H4 (cell line): ENCODE measurements at places on chromosomes 6 and 20. TPM values are rescaled to one million over a fixed set of nuclear protein-coding genes. Genes with fewer than 3 reads are reported as not detected.

The AGPAT1 gene
- 45.6 and 51.3 TPM in 2 replicates for total RNA-seq

The SEL1L2 gene
- total RNA-seq, result not detected in 2 replicates

The GMPR gene
- total RNA-seq, result 8.9 and 11.5 TPM in 2 replicates

DNA sequence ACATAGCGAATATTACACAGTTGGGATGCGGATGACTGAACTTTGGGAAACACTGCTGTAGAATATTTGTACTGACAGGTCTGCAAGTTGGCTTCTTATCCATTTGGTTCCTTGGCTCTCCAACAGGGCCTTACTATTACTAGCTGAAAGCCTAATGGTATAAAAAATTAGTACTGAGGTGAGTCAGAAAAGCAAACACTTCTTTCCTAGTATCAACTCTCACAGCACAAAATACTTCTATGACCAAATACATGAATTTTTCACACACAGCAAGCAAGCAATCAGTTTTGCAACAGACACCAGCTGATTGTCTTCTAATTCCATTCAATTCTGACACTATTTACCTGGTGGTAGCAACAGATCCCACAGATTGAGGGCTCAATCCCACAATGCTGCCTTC is 168.3 kb downstream of the COL9A1 start:
- no peak for DNase-seq

The TINAG gene
- total RNA-seq, result not detected in 2 replicates

DNA sequence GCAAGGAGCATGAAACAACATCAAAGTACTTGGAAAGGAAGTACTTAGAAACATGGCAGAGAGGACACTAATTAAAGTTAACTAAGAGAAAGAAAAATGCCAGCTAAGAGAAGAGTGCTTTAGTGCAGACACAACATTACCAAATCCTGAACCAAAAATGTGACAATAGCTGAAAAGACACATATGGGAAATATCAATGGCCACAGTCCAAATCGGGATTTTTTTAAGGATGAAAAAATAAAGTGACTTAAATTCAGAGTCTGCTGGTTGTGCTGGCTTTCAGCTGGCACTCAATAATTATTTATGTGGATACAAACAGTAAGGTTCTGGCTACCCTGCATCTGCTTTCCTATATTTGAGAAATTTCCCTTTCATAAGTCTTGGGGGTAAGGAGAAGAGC is 12.6 kb upstream of the DST start:
- DNase-seq, result no peak

DNA sequence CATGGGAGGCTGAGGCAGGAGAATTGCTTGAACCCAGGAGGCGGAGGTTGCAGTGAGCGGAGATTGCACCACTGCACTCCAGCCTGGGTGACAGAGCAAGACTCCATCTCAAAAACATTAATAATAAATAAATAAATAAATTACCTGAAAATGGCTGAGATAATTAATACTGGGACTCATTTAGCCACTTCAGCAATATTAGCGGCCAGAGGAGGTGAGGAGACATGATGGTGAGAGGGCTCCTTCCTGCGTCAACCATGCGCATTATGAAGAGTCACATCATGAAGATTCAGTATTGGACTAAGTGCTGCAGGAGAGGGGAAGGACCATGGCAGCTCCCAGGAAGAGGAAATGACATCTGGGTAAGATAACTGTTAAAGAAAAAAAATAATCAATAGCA is 2.9 kb upstream of the PYGB start:
- no peak for DNase-seq

The PRPH2 gene
- total RNA-seq, result not detected in 2 replicates

The XKR7 gene
- not detected in 2 replicates for total RNA-seq

DNA sequence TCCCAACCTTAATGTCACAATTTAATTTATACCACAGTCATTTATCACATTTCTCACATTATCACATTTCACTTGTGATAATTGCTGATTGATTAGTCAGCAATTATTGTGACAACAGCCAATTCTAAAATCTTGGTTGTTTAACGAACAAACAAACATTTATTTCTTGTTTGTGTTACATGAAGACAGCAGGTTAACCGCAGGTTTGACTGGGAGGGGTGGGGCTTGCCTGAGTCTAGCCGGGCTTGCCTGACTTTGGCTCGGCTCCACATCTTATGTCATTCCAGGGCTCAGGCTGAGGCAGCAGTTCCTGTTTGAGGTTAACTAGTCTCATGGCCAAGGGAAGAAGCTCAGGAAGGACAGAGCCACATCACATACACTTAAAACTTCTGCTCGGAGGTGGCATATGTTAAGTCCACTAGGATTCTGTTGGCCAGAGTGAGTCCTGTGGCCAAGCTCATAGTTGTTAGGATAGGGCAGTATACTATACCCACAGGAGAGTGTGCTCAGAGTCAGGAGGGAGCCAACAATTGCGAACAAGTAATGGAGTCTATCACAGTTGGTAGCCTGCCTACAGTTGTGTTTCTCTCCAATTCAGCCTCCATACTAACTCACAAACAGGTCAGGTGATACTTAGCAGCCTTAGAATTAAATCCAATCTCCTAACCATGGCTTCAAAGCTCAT is 90.0 kb upstream of the IFNGR1 start:
- DNase-seq, result peak; percentile 89

GRCh38 chr20:63186528-63187316 is 29.2 kb downstream of the YTHDF1 start:
- DNase-seq, result no peak

DNA sequence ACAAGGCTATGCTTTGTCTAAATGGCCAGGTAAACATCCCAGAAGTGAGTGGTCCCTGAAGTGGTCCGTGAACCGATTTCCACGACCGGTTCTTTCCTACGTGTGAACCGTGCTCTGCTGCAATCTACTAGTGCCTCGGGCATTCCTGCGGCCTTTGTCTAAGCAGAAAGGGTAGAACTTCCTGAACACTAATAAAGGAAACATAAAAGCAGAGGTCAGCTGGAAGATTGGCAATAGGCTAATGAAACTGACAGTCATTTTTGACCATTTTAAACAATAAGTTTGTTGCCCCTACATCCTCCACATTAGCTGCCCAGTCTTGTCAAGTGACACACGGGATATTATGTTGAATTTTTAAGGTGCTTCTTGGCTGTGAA is 410.0 kb downstream of the PLCB1 start:
- no peak for DNase-seq

The SGK2 gene
- 0.23 TPM in 1 of 2 replicates, not detected in the other for total RNA-seq

GRCh38 chr6:43676962-43677606 is 10.5 kb downstream of the MRPS18A start:
- no peak for DNase-seq

DNA sequence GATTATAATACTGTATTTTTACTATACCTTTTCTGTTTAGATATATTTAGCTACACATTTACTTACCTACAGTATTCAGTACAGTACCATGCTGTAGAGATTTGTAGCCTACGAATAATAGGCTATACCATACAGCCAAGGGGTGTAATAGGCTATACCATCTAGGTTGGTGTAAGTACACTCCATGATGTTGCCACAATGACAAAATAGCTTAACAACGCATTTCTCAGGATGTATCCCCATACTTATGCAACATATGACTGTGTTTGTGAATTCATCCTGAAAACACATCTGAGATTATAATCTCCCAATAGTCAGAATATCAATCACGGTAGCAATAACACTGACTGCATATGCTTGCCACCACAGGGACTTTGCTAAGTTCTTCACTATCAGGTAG is 20.7 kb downstream of the B4GALT5 start:
- no peak for DNase-seq

The OTOR gene
- not detected in 2 replicates for total RNA-seq

- DNase-seq, result no peak
Observed at GRCh38 chr20:48923149-48923718, 1.7 kb downstream of the ARFGEF2 start.

The SIM1 gene
- 0.02 TPM in 1 of 2 replicates, not detected in the other for total RNA-seq

GRCh38 chr20:34271956-34272355 is 30.7 kb downstream of the ASIP start:
- DNase-seq, result peak; percentile 54

DNA sequence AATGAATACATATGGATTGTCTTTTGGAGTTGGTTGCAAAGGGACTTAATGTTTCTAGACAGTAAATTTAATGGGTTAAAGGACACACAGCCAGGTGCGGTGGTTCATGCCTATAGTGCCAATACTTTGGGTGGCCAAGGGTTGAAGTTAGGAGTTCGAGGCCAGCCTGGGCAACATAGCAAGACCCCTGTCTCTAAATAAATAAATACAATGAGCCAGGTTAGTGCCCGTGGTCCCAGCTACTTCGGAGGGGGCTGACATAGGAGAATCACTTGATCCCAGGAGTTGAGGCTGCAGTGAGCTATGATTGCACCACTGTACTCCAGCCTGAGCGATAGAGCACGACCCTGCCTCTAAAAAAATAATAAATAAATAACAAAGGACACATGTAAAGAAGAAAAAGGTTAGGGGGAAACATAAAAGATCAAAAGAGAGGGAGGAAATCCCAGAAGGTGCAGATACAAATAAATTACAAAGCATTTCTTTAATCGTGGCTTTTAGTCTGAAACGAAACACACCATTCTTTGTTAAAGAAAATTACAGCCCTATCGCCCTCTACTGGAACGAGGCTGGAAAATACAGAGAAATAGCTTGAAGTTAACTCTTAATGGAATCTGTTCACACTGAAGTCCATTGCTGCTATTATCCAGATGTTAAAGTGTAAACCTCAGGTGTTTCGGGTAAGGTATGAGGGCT is 42.6 kb upstream of the SCML4 start:
- DNase-seq, result peak; percentile 14

- DNase-seq, result no peak
Observed at GRCh38 chr6:111301946-111302345, 181.1 kb downstream of the REV3L start.

DNA sequence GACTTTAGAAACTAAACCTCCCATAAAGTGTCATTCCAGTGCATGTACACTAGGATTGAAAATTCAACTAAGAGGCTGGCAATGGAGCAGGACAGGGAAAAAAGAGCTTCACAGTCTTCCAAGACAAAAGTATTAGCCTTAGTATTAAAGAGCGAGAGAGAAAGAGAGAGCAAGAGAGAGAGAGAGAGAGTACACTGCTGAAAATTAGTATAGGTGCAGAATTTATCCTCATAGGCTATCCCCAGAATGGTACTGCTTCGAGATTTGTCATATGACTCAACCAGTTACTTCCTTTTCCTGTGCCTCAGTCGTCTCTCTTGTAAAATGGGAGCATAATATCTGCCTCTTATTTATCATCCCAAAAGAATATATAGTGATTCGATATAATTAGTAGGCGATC is 543.2 kb upstream of the JARID2 start:
- no peak for DNase-seq

GRCh38 chr6:43193929-43194328 is 11.9 kb downstream of the CUL9 start:
- DNase-seq, result no peak

GRCh38 chr6:45535933-45536332 is 158.2 kb upstream of the SUPT3H start:
- no peak for DNase-seq

The KIF16B gene
- 5.0 and 7.4 TPM in 2 replicates for total RNA-seq

DNA sequence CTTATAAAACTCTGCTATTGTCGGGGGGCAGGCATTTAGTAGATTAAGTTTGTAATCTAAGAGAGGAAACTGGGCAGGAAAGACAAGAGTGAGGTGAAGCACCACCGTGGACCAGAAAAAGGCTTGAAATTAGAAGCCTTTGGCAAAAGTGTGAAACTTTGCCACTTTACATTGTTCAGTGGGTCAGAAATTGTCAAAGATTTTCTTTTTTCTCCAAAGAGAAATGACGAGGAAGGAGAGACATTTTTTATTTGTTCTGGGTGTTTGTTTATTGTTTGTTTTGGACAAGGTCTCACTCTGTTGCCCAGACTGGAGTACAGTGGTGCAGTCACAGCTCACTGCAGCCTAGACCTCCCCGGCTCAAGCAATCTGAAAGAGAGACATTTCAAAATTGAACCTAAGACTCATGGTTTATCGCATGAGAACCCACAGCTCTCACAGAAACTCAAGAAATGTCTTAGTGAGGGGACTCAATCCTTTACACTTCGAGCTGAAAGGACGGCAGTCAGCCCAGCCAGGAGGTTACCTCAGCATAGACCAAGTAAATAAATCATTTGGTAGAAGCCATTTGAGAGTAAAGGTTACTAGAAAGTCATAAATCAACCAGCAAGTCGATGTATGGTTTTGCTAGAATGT is 262.8 kb upstream of the TAB2 start:
- DNase-seq, result no peak

- DNase-seq, result no peak
Observed at GRCh38 chr20:62662422-62662821, 20.1 kb downstream of the SLCO4A1 start.

DNA sequence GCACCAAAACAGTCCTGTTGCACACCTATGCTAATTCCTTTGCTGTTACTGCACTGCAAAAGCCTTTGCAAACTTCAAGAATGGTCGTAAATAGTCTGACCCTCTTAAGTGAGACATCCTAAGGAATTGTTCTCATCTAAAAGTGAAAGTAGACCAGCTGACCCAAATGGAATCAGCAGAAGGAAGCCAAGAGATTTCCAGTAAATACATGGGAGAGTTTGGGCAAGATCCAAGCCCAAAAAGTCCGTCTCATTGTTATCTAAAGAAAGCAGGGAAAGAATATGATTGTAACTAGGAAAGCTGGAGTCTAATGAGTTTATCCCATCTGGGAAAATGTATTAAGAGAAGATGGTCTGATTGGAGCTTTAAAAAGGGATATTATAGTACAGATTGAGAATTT is 43.0 kb upstream of the HIVEP1 start:
- DNase-seq, result no peak

DNA sequence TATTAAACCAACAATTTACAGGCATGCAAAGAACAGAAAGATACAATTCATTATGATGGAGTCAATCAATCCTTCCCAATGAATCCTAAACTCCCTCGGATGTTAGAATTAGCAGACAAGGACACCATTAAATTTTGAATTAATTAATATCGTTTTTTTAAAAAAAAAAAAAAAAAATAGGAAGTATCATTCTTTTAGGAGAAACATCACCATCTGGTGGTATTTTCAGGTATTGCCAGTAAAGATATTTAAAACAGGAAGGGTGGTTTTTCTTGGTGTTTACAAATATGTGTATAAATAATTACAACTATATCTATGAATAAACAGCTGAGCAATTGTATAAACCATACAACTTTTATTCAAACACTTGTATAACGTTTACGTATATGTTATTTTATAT is 564.4 kb downstream of the HAO1 start:
- DNase-seq, result no peak

DNA sequence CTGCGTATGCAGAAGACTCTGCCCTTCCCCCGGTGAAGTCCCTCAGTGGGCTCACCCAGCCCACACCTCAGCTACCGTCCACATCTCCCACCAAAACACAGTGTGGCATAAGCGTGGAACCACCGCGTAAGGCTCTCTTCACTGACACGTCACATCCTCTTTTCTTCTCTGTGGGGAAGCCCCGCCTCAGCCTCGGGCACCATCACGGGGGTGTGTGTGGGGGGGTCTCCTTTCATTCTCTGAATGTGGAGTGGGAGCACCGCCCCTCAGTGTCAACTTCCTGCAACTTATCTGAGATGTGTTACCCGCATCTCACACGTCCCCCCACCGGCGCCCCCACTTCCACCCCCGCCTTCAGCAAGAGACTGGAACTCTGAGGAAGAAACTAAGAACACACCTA is 388.4 kb upstream of the JARID2 start:
- DNase-seq, result no peak

The SLCO4A1 gene
- 4.7 and 4.9 TPM in 2 replicates for total RNA-seq

- no peak for DNase-seq
Observed at GRCh38 chr6:38021029-38021428, 201.5 kb downstream of the ZFAND3 start.
